ENCODE measurements at places on chromosomes 4 and X.

GRCh38 chrX:68847172-68847571 is 18.4 kb downstream of the EFNB1 start:
- DNase-seq = no peak

DNA sequence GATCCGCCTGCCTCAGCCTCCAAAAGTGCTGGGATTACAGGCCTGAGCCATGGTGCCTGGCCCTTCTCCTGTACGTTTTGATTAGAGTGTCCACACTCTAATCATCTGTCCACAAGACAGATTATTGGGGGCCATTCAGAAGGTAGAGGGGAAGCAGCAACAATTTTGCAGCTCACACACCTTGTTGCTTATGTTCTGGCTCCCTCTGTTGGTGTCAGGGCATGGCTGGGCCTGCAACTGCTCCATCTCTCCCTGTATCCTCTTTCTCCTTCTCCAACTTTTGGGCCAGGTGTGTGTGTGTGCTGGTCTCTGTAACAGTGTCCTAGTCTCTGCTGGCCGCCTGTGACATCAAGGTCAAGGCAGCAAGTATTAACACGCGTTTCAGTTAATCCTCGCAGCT is 125.5 kb upstream of the MBNL3 start:
- DNase-seq = peak; percentile 46

GRCh38 chr4:127484117-127484516 is 148.6 kb upstream of the INTU start:
- DNase-seq = no peak

DNA sequence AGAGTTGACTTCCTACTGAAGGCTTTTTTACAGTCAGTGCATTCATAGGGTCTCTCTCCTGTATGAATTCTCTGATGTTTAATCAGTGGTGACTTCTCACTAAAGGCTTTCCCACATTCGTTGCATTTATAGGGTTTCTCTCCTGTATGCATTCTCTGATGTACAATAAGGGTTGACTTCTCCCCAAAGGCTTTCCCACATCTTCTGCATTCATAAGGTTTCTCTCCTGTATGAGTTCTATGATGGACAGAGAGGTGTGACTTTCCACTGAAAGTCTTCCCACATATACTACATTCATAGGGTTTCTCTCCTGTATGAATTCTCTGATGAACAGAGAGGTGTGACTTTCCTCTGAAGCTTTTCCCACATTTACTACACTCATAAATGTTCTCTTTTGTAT is 45.2 kb downstream of the ZNF674 start:
- no peak for DNase-seq
